ENCODE measurements at places on chromosomes 4 and X.

DNA sequence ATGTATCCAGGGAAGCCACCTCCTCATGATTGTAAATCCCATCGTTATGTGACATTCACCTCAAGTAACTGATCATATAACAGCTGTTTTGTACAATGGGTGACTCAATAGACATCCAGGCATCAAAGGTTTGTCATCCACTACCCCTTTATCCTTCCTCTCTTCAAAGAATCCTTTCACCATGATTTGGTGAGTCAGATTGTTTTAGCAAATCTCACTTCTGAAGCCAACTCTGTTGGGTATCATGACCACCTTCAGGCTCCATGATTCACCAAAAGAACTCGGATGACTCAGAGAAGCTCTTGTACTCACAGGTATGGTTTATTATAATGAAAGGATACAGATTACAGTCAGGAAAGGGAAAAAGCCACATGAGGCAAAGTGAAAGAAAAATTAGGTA, 132.1 kb downstream of the PWWP3B start:
- no peak for DNase-seq

DNA sequence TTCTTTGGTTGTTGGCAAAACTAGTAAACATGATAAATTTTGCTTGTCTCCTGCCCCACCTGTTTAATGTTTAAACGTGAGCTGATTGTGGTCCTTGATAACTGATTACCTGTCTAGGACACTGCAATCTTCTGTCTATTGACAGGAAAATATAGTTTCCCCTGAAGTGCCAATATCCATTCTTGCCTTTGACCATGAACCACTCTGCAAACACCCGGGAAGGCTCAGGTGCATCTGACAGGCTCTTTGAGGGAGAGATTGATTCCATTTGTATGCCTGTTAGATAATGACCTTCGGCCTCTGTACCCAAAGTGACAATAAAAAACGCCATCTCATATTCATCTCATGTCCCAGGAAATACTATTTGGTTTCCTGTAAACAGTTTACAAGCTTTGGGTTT, 453.0 kb downstream of the CENPC start:
- DNase-seq = no peak

DNA sequence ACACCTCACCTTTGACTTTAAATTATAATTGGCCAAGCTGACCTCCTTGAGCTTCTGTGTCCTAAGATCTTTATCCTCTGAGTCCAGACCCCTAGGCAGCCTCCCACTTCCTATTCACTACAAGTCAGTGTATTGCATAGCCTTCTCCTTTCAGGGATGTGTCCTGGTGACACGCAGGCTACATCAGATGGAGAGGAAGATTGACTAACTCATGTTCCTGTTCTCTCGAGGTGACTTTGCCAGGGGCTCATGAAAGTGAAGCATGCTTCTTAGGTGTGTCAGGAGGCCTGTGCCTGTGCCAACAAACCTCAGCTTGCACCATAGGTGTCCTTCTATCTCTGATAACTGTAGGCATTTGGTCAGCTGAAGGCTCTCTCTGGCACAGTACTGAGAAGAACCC, 195.7 kb upstream of the HS3ST1 start:
- DNase-seq = no peak

- no peak for DNase-seq
Observed at GRCh38 chrX:48971249-48972219, at the start of gene KCND1. Gene KCND1, minus strand, starts transcription at chrX:48971844. Its CDS starts 1,573 bp downstream, at chrX:48970271.

DNA sequence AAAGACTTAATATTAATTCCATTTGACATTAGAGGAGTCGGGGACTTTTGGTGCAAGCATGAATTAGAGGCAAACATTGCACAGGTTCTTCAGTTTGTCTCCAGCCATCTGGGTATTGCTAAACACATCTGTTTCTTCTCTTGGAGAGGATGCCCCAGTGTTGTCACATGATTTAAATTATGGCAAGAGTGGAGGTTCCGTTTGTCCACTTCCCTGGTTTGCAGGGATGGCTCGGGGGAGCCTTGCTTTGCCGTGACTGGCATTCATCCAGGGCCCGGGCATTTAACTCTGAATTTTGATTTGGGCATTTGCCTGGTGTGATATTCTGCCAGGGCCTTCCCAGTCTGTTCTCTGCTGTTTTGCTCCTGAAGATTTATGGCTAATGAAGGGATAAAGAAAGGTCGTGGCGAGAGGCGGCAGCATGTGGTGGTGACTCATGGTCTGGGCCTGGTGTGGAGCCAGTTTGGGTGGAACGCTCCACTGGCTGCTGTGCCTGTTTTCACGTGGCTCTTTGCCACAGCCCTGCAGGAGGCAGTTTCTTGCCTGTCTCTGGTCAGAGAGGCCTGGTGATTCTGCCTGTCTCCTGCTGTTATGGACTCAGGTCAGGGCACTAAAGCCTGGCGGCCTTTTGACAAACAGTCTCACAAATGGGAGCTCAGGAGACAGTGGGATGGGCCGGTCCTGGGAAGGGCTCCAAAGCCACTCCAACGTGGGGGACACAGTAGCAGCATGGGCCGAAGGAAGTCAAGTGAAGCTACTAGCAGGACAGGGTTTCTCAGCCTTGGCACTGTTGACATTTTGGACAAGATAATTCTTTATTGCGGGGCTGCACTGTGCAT, 99.4 kb upstream of the PGRMC2 start:
- peak; percentile 97 for DNase-seq
